ENCODE measurements at places on chromosomes 4 and X.

- no peak for DNase-seq
These were observed 4.5 kb upstream of the FGF16 start for GRCh38 chrX:77442728-77443127.

DNA sequence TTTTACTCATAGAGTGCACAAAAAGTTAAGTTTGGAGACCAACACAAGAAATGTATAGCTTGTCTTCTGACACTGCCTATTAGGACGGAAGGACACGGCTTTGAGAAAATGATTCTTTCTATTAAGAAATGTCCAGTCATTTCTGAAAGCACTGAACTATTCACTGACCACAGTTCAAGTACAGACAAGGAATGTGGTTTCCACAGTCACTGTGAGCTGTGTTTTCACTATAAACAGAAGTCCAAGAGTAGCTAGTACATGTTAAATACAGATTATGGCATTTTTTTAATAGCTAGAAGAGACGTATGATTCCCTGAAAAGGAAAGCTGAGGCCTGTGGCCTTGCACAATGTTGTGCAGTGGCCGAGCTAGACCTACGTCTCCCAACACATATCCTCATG lies 115.1 kb upstream of the GPM6A start:
- no peak for DNase-seq

- no peak for DNase-seq
These were observed 197.5 kb downstream of the CCNG2 start for GRCh38 chr4:77354550-77354949.

- DNase-seq, result no peak
These were observed 78.9 kb upstream of the BMPR1B start for GRCh38 chr4:94678896-94679295.

GRCh38 chrX:85017721-85018120 lies 14.0 kb downstream of the APOOL start:
- no peak for DNase-seq

Measured in esophagus squamous epithelium (tissue), 5 donors.